NCI-H1930 (cell line): ENCODE measurements at places on chromosomes 3 and 15.

DNA sequence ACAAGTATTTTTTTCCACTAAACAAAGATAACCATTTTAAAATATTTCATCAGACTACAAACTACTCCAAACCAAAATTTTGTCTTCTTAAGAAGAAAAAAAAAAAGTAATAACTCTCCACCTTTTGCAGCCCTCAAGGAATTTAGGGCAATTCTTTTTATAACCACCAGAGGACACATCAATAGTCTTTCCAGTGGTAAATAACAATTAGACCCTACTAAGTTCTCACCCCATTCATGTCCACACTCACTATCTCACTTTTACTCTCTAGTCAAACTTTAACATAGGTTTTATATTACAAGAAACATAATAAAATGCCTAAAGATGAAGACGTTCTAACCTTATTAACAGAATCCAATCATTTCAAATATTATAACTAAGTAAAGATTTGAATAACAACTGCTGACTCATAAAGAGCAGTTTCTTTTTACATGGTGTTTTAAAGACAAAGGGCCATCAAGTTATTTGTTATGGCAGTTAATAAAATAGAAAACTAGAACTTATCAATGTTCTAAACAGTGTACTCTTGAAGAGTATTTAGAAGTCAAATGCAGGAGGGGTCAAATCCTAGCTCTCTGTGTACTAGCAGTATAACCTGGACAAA lies 33.0 kb downstream of the CCDC39 start:
- DNase-seq, result no peak

DNA sequence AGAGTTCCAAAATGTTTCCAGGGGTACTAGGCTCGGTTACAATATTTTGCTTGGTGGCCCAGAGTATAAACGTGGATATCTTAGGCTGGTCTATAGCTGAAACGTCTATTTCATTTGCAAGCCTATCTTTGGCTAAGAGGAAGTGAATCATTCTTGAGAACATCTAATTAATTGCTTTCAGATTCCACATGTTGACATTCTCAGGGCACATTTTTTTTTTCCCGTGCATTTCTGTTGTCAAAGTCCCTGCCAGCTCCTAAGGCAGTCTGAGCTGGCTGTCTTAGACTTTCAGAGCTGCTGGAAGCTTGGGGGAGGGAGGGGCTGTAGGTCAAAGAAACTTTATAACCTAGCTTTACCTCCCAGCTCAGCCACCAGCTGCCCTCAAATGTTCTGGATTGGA lies 23.2 kb upstream of the LAMP3 start:
- no peak for DNase-seq

GRCh38 chr3:112138219-112138969 lies 5.3 kb upstream of the GCSAM start:
- no peak for DNase-seq

DNA sequence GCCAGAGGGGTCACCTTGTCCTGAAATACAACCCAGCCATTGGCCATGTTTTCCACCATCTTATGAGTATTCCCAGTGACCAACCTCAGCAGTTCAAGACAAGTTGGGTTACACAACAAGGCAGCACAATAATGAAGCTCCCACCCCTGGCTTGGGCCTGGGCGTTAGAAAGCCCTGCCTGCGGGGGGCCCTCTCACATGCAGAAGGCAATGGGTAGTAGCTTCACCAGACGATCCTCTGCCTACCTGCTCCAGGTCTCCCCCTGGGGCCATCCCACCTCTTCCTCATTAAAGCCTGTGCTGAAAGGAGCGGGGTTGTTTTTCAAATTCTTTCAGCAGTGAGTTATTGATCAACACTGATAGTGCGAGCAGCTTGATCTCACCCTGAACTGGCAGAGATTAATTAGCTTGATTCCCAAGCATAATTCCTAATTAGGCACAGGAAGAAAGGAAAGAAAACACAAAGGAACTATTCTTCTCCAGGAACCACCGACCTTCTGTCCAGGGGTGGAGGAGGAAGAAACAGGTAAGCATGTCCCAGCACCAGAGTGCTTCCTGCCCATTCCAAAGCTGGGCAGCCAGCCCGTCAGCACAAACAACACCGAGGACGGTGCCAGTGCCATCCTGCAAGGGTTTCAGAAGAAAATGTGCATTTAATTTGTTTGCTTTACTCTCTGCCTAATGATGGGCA lies 79.7 kb upstream of the CGNL1 start:
- DNase-seq, result no peak

DNA sequence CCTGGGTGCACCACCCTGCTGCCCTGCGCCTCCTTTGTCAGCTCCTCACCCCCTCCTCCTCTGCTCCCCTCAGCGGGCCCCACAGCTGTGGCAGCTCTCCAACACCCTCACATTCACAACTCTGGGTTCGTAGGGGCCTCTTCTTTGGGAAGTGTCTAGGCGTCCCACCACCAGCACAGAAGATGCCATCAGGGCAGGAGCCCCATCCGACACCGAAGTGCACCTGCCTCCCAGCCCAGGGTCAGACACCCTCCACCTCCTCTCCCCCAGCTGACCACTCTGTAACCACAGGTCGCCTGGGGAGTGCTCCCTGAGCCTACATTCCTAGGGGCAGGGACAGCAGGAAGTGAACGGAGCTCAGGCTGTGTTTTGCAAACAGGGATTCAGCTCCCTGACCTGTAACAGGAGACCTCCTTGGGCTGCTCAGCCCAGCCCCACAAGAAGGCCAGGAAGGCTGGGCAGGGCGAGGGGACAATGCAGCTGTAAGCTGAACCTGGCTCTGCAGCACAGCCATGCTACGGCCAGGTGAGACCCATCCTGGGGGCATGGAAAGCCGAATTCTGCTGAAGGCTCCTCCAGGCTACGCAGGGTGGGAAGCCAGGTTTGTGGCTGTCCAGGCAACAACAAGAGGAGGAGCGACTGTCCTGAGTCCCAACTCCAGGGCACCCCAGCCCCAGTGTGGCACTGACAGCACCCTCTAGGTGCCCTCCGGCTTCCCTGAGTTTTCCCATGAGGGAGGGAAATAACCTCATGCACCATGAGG lies 269.0 kb downstream of the GOLGA6L6 start:
- no peak for DNase-seq

- no peak for DNase-seq
Measured at GRCh38 chr3:142706321-142707127, 17.3 kb upstream of the TRPC1 start.

DNA sequence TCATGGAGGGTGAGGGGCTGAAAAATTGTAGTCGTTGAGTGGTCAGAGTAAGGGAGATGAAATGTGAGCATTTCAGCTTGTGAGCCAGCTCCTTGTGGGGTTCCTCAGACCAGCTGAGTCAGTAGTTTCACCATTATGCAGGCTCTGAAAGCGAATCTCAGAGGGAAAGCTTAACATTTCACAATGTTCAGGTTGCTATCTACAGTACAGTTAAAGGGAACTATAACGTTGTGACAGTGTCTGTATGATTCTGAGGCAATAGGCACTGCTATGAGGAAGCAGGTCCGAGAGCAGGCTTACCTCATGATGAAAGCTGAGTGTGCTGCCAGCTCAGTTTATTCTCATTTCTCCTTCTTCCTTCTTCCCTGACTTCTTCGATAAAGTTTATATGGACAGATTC lies 469.6 kb downstream of the EDEM1 start:
- DNase-seq, result no peak
